ENCODE measurements at places on chromosomes 2 and 18. TPM values are rescaled to one million over a fixed set of nuclear protein-coding genes. Genes with fewer than 3 reads are reported as not detected.
A peak's percentile ranks its signal among the peaks of the same experiment; 100 is the strongest.

DNA sequence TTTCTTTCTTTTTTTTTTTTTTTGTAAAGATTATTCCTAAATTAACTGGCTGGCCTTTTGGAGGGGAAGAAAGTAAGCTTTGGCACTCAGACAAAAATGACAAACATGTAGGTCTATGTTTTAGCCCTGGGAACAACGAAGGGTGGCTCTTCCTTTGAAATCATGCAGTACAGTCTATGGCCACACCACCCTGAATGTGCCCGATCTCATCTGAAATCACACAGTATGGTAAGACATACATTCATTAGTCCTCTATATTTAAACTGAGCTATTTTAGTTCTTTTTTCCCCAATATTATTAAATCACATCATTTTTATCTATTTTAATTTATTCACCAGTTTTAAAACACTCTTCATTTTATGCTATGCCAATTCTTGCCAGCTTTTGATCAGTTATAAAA is 48.2 kb downstream of the PLA2R1 start:
- H3K36me3 ChIP-seq: no peaks in the 10 kb centered on the region
- H3K4me3 ChIP-seq: no peak overlapping the region
- no peaks in the 10 kb centered on the region for H3K4me1 ChIP-seq
- peaks cover 13% of the 10 kb centered on the region for H3K27me3 ChIP-seq
- H3K27ac ChIP-seq: no peak overlapping the region

- no peak for DNase-seq
- no peaks in the 10 kb centered on the region for H3K4me1 ChIP-seq
- no peaks in the 10 kb centered on the region for H3K36me3 ChIP-seq
- no peaks in the 10 kb centered on the region for H3K27me3 ChIP-seq
- H3K27ac ChIP-seq: no peak overlapping the region
Observed at GRCh38 chr2:19021721-19022120, 336.7 kb downstream of the OSR1 start.

DNA sequence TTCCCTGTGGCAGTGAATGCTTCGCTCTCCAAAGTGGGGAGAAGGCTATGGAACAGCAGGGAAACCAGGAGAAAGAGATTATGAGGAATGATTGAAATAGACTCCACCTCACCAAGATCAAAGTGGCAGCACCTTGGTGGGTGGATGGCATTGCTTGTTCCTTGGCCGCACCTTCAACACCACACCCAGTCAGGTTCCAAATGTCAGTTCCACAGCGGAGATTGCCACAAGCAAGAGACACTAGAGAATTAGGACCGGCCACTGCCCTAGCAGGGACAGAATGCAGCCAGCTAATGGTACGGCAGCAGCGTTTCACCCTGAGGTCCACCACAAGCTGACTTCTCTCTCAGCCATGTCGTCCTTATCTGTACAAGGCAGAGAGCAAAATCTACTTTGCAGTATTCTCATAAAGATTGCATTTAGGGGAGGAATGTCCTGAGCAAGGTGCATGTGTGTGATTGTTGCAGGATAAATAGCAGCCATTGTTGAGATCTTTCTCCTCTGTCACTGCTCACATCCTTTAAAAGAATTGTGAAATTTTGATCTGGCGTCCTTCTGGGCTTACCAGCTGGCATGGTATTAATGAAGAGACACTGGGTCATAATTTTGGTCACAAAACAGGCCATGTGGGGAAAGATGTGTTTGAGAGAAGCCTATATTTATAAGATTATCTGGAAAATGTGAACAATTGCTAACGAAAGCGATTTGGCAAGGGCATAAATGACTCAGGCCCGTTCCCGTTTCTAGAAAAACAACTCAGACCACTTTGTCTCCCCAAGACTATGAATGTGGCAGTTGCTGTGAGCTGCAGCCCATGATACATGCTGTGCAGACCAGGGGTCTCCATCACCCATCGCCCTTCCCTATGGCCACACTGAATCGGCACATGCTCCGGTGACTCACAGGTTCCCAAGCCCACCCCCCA is 228.6 kb upstream of the ID2 start:
- no peak overlapping the region for H3K4me3 ChIP-seq
- DNase-seq: no peak
- peak overlapping the region; percentile 16 for H3K27ac ChIP-seq
- peaks cover 34% of the 10 kb centered on the region for H3K4me1 ChIP-seq

GRCh38 chr2:235141411-235142128 is 189.8 kb downstream of the SH3BP4 start:
- H3K27me3 ChIP-seq: peaks cover 3% of the 10 kb centered on the region
- H3K27ac ChIP-seq: no peak overlapping the region
- H3K4me1 ChIP-seq: no peaks in the 10 kb centered on the region
- no peak overlapping the region for H3K4me3 ChIP-seq
- H3K36me3 ChIP-seq: no peaks in the 10 kb centered on the region

GRCh38 chr2:229712136-229712535 is 2.2 kb downstream of the DNER start:
- no peak overlapping the region for H3K27ac ChIP-seq
- H3K27me3 ChIP-seq: peaks cover 73% of the 10 kb centered on the region
- DNase-seq: no peak
- H3K4me1 ChIP-seq: peaks cover 5% of the 10 kb centered on the region

DNA sequence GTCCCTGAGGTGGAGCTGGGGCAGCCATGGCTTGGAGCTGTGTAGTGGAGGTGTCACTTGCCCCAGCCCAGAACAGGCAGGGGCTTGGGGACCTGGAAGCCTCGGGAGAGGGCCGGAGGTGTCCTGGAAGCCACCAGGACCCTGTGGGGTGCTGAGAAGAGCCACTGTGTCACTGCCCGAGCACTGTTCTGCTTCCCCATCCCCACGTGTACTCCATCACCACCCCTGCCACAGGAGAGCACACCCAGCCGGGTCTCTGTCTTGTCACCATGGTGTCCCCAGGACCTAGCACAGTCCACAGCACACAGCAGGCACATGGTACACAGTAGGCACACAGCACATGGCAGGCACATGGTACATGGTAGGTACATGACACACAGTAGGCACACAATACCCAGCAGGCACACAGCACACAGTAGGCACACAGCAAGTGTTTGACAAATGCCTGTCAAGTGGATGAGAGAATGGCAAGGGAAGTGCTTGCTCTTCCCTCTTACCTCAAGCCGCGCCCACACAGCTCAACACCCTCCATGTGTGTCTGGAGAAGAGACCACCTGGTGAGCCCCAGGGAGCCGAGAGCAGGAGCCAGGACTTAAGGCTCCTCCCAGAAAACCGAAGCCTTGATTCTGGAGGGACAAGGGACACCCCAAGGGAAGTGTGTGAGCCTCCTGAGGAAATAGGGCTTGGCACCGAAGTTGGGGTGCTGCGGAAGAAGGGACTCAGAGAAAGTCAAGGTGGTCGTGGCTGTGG is 13.3 kb downstream of the MBP start:
- no peak overlapping the region for H3K4me3 ChIP-seq
- DNase-seq: no peak
- H3K4me1 ChIP-seq: peaks cover 66% of the 10 kb centered on the region
- peaks cover 58% of the 10 kb centered on the region for H3K36me3 ChIP-seq

AQP4 gene
- not detected for total RNA-seq

KIAA2012 gene
- not detected for total RNA-seq

UGT1A10 gene
- not detected for total RNA-seq

ADD2 gene
- total RNA-seq: 8.2 TPM

PLEKHH2 gene
- 0.52 TPM for total RNA-seq

ADRA2B gene
- 0.21 TPM for total RNA-seq

All from activated CD4-positive, alpha-beta T cell treated with anti-CD3 and anti-CD28 coated beads, Interleukin-2, amount 10 ng/mL, durations not matched to agents 24 days and 14 days (primary cell).